Ecto neural progenitor cell (in vitro differentiated cells): ENCODE measurements at places on chromosomes 1 and 21.

DNA sequence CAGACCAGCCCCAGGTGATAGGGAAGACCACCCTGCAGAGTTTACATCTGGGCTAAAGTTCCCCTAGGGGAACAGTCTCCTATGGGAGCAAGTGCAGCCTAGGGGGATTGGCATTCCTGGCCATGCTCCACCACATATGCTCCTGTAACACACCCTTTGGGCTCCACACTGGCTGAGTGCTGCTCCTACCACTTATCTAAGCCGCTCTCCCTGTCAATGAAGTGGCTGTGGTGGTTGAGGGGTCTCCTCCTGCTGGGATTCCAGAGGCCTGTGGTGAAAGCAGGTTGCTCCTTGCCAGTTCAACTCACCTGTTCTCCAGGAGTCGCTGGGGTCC, 51.1 kb downstream of the COL24A1 start:
- DNase-seq: no peak

GRCh38 chr1:246971090-246971721, 36.7 kb downstream of the ZNF695 start:
- DNase-seq: no peak

- no peak for DNase-seq
Observed at GRCh38 chr1:205976708-205977401, 26.3 kb downstream of the RAB7B start.

DNA sequence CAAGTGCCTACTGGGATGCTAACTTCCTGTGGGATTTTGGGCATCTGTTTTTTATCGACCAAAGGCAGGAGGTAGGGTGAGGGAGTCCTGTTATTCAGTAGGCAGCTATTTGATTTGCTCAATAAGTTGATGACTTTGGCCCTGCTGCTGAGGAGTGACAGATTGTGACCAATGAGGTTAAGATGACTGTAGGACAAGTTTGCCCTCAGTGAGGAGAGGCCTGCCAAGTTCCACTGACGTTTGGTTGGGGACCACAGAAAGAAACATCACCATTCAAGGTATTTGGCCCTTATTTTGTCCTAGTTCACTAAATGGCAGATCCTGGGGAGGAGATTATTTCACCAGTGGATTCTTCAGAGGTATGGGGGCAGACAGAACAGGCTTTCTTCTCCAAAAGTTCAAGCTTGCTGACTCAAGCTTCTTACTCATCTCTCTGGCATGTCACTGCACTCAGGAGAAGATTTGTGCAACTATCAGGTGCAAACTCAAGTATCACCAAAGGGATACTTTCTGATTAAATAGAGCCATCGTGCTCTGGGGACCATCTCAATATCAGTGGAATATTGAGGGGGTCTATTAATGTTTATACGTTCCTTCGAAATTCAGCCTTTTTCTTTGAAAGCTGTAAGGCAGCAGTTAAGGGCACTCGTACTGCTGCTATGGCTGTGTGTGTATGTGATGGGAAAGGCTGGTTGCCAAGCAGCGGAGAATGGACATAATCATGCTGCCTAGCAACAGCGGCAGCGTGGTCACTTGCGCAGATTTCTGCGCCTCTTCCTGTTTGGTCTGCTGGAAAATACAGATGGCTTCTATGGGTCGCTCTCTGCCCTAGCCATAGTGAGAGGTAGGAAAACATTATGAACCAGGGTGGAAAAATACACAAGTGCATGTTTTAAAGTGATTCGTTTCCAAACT, 78.7 kb downstream of the PBX1 start:
- DNase-seq: no peak

GRCh38 chr1:108645564-108646184, 15.2 kb downstream of the HENMT1 start:
- no peak for DNase-seq

- peak; percentile 84 for DNase-seq
Observed at GRCh38 chr1:46477153-46477929, 12.3 kb upstream of the DMBX1 start.

DNA sequence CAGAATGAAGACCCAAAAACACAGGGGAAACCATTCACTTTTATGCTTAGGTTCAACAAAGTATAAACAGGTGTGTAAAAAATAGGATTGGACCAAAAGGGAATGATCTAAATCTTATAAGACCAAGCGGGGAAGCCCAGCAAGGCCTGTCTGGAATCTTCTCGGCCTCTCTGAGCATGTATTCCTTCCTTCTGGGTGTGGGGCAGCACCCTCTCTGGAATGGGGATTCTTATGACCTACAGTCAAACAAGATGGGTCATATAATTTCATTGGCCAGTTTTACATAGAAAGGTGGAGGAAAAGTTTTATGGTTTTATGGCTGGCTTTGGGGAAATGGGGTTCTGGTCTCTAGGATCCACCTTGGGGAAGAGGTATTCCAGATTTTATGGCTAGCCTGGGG, 11.2 kb downstream of the KCNK1 start:
- no peak for DNase-seq

DNA sequence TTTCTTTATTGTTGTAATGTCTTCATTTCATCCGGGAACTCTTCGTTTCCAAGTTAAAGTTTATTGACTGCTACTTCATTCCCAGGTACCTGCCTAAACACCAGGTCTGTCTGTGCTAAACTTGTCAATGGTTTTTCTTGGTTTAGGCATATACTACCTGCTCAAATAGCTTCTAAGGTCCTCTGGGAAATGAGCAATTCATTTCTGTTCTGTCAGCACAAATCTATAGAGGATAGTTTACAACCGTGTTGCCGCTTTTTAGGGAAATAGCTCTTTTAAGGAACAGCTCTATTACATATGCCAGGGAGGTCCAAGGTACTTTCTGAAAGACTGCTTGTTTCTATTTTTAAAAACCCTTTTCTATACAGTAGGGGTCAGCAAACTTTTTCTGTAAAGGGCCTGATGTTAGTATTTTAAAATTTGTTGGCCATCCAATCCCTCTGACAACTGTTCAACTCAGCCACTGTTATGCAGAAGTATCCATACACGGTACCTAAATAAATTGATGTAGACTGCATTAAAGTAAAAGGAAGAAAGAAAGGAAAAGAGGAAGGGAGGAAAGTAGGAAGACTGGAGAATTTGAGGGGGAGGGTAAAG, 222.7 kb upstream of the PTBP2 start:
- no peak for DNase-seq

DNA sequence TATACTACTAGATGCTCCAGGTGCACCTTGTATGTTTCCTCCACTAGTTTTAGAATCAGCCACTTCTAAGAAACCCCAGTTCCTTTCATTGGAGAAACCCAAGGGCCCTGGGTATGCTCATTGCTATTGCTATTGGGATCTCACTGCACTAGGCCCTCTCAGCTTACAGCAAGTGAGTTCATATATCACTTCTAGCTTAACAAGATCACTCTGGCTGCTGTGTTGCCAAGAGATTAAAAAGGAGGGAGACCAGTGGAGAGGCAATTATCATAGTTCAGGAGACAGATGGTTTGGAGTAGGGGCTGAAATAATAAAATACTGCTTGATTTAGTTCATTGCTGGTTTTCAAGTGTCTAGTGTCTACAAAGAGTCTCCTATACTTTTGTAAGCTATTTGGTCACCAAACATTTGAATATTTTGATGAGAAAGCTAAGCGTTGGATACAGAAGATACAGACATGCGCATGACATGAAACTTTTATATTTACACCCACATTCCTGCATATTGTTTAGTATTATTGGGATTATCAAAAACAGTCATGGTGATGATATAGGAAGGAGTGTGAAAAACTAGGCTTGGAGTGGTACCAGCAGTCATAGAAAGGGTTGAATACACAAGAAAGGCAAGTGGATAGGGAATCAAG, 671.9 kb downstream of the ADGRL2 start:
- DNase-seq: no peak
